ENCODE measurements at places on chromosomes 7 and 10.

GRCh38 chr7:40003597-40003996 lies 53.5 kb downstream of the CDK13 start:
- DNase-seq = no peak

DNA sequence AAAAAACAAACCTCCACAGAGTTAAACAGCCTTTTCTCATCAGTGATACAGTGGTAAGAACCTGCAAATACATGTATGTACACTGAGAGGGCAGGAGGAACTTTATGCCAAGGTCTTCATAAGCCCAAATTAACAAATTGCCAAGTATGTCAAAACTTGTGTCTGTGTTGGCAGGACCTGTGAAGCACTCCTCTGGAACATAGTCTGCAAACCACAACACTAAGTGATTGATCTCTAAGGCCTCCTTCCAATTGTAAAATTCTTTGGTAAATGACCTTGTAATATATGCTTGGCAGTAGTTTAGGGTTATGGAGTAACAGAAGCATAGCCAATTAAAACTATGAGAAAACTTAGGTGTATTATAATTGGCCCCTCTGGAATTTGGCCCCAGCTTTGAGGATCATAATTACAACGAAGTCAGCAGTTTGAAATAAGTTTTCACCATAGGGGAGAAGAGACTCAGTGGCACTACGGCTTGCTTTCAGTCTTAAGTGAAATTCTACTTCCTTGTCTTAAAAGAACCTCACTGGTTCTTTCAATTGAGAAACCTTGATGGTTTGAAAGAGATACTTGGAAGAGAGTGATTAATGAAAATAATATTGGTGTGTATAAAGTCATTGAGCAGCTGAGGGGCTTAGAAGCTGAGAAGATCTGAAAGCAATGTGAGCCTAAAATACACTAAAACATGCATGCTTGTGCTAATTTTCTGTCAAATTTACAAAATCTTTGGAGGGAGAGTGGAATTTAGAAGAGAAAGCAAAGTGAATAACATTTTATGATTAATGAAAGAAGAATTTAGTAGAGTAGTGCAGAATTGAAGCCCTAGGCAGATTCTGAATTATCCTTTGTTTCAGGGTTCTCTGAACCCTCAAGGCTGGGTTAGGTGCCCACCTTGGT lies 57.6 kb downstream of the CNNM2 start:
- DNase-seq = no peak

- no peak for DNase-seq
Measured at GRCh38 chr7:25358926-25359325, 130.6 kb upstream of the NPVF start.

DNA sequence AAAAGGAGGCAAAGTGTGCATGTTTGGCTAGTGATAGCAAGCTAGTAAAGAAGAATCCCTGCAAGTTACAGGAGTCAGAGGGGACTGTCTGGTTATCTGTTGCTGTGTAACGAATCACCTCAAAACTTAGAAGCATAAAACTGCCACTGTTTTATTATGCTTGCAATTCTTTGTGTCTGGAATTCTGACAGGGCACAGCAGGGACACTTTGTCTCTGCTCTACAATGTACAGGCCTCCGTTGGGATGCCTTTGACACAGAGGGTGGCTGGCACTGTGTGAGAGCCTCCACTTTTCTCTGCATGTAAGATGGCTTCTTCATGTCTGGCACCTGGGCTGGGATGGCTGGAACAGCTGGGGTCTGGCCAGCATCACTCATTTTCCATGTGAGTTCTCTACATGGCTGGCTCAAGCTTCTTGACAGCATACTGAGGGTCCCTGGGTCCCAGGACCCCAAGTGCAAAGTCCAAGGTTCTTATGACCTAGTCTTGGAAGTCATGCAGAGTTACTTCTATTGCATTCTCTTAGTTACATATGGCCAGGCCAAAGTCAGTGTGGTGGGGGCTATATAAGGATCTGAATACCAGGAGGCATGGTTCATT lies 276.9 kb downstream of the RPS24 start:
- DNase-seq = no peak

DNA sequence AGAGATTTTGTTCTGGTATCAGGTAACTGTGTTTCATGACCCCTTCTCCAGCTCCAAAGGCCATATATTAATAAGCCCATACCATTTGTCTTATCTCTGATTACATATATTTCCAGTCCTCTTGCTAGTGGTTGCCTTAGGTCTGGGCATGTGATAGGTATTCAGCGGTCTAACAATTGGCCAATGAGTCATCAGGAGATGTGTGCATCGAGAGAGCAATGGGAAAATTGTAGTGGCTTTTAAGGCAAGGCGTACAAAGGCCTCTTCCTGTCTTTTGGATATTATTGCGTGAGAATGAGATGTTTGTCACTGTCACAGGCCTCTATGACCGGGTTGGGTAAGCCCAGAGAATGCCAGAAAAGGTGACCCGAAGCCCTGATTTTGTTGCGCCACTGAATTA lies 38.6 kb upstream of the SFRP5 start:
- DNase-seq = no peak

DNA sequence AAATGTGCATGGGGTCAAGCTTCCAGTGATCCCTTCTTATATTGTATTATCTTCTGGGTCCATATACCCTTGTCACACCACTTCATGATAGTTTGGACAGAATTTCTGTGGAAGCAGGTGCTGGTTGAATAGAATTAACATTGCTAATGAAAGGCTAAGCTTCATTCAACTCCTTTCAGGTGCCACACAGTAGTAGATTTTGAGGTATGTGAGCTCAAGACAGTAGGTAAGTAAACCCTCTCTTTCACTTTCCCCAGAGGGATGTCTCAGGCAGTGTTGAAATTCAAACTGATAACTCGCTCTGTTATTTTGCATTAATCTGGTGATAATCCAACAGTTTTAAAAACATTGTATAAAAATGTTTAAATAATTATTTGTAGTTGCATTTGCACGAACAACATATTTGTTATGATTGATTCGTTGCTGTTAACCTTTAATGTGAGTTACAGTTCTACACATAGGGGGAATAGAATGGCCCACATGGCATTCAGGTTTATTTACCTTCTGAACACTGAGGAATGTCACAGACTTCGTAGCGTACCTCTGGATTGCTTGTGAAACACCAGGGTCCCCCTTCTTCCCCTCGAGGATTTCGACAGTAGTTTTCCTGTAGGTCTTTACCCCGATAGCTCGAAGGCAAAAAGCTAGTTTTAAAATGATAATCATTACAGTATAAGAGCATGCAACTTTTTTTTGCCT lies 18.1 kb downstream of the HGF start:
- no peak for DNase-seq

- no peak for DNase-seq
Measured at GRCh38 chr7:134469622-134470021, 10.7 kb upstream of the AKR1B1 start.

GRCh38 chr7:25947669-25948516 lies 204.1 kb upstream of the NFE2L3 start:
- no peak for DNase-seq

DNA sequence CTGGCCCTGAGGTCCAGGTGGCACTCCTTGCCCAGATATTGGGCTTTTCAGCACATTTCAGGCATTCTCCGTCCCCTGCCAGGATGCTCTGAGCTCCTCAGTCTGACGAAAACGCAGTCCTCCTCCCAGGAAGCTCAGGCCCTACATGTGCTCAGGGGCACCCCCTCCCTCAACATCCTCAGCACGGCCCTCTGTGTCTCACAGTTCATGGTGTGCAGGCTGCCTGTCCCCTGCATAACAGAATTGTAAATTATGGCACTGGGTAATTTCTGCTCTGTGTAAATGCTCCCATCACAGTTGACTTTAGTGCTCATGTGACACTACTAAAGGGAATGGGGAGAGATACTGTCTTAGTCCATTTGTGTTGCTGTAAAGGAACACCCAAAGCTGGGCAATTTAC lies 563.8 kb downstream of the DNAJB6 start:
- no peak for DNase-seq

DNA sequence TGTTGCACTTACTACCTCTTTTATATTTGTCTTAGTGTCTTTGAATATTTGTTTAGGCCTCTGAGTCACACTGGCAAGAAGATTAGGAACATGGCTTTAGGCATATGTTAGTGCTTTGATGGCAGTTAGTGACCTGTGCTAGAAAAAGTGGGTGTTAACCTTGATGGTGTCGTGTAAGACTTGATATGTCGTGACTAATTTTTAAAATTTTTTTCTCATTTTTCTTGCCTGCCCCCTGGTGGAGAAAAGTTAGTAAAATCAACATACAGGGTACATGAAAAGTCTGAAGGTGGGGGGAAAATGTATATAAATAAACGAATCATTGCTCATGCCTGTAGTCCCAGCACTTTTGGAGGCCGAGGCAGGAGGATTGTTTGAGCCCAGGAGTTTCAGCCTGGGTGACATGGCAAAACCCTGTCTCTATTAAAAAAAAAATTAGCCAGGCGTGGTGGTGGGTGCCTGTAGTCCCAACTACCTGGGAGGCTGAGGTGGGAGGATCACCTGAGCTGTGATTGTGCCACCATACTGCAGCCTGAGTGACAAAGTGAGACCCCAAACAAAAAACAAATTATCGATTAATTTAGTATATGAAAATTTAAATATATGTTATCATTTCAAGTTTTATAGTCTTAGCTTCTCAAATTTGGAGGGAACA lies 44.6 kb downstream of the TAX1BP1 start:
- no peak for DNase-seq

- no peak for DNase-seq
Measured at GRCh38 chr7:48389977-48390376, 218.7 kb downstream of the ABCA13 start.

DNA sequence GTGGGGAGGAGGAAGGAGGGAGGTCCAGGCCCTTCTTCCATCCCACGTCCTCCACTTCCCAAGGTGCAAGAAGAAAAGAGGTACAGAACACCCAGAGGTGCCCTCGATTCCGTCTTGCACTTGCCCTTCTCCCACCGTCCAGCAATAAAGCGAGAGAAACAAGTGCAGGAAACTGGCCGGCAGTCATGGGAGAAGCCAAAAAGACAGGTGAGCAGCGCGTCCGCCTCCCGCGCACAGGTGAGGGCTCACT lies 1.3 kb downstream of the C10orf95 start:
- no peak for DNase-seq

DNA sequence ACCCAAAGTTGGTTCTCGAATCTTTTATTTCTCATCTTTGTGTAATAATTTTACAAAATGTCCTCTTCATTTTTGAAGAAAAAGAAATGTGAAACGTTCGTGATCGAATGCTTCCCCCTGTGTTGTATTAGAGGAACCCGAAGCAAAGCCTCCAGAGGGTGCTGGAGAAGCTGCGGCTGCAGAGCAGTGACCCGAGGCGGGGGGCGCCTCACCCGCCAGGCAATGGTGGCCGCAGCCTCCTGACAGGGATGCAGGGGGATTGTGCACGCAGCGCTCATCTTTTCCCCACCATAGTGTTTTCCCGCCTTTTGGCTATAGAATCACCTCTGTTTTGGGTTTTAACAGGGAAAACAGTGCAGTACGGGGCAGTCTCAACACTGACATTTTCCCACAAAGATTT lies 307.5 kb upstream of the ANKRD30A start:
- DNase-seq = no peak

DNA sequence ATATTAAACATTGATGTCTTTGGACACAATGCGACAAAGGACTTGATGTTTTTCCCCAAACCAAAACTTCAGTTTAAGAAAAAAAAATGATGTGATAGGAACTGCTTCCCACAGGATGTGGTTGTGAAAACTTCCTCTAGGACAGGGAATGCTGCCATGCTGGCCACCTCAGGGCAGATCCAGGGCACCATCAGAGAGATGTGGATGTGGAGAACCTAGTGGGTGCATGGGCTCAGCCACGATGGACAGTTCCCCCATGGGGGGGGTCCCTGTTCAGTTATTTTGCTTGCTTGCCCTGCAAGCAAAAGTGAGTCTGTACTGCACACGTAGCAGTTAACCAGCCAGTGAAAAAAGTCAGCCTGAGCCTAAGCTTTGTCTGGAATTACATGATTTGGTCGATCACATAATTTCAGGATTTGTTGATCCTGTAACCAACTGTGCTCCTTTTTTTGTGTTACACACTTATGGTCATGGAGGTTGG lies 36.3 kb downstream of the LAMB4 start:
- no peak for DNase-seq

DNA sequence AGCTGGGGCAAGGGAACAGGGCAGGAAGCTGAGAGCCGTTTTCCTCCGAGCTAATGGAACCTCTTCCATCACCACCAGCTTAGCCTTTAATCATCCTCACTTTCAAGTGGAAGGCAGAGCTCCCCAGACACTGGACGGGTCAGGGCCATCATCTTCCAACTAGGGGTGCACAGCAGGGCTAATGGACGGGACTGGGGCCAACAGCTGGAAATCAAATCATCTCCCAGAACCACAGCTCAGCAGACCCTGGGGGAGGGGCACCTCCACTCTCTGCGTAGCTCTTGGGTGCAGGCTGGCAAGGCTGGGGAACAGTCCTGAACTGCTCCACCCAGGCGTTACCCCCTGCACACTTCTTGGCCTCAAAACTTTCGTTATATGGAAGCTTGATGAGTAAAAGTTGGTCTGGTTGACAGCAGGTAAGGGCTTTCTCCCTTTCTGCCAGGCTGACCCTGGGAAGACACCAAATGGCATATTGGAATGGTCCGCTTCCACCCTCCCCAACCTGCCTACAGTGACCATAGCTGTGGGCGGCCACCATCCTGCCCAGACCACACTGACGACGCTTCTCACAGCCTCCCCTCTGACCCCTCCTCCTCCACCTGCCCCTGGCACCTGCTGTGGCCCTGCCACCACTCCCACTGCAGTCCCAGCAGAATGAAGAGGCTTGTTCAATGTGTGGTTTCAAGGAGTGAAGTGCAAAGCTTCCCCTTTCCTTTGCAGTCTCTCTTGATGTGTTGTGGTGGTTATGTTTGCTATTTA lies 51.7 kb upstream of the RET start:
- DNase-seq = no peak

DNA sequence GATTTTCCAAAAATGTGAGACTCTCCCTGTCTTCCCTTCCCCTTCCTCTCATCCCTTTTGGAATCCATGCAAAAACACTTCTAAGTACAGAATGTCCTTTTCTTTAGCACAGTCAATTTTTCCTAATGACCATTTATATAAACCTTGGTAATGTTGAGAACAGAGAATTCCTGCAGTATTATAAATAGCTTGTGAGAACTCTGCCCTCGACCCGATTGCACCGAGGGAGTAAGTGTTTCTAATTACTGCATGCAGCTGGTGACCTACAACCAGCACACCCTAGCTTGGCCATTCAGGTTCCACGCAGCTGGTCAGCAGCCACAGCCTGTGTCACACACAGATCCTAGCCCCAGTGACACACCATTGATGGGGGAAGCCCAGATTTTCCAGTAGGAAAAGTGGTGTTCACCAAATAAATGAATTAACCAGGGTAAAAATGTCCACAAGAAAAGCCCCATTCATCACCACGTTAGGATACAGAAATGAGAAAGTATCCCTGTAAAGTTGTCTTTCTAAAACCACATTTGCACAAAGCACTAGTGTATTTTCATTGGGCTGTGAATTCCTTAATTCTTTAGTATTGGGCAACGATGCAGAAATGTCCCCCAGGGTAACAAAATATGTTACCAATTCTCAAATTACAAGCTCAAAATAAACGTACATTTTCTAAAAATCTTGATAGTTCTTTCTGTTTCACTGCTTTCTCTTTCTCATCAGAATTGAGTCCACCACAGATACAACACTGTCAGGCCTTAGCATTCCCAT lies 499.0 kb upstream of the KLF6 start:
- no peak for DNase-seq

Data from activated CD4-positive, alpha-beta T cell treated with anti-CD3 and anti-CD28 coated beads, Interleukin-2, amount 50 U/mL, for 48 hours (primary cell).